Hepatocyte (in vitro differentiated cells): ENCODE measurements at places on chromosomes 5 and 9.

DNA sequence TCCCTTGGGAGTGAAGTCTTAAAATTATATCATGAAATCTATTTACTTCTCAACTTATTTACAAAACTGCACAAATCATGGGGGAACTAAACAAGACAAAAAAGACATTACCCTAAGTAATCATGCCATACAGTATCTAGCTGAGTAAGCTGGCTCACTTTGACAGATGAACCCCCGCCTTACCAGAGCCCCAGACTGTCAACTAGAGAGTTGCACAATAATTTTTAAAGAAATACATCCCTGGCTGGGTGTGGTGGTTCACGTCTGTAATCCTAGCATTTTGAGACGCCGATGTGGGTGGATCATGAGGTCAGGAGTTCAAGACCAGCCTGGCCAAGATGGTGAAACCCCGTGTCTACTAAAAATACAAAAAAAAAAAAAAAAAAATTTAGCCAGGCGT is 62.3 kb downstream of the LPAR1 start:
- DNase-seq, result no peak

- no peak for DNase-seq
Measured at GRCh38 chr9:107466826-107467225, 22.7 kb downstream of the KLF4 start.

- no peak for DNase-seq
Measured at GRCh38 chr5:180688330-180689070, 39.1 kb upstream of the FLT4 start.

DNA sequence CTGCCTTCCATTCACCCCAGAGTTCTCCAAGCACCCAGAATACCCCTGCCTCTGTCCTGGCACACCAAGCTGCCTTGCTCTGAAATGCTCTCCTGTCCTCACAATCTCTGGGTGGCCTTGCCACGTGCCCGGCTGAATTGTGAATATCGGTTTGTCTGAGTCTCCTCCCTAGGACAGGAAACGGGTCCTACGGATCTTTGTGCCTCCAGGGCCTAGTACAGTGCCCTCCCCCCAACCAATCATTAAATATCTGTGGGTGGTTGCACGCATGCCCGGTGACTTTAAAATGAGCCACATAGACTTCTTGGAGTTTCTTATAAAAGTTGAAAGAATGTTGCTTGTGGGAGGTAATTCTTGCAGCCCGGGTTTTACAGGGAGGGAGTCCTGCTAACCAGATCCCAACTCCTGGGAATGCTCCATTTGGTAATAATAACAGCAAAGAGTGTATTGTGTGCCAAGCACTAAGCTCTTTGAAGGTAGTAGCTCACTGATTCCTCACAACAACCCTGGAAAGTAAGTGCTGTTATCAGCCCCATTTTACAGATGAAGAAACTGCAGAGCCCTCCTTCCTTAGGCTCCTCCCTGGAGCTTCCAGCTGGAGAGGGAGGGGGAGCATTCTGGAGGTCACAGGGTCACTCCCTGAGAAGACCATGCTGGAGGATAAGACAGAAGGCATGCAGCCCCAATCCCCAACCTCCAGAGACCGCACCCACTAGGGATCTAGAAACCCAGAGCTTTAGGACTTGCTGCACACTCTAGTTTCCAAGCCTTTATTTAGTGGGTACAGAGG is 23.4 kb downstream of the URM1 start:
- no peak for DNase-seq

- DNase-seq, result peak; percentile 42
Measured at GRCh38 chr5:150044329-150044681, 42.0 kb downstream of the CSF1R start.

DNA sequence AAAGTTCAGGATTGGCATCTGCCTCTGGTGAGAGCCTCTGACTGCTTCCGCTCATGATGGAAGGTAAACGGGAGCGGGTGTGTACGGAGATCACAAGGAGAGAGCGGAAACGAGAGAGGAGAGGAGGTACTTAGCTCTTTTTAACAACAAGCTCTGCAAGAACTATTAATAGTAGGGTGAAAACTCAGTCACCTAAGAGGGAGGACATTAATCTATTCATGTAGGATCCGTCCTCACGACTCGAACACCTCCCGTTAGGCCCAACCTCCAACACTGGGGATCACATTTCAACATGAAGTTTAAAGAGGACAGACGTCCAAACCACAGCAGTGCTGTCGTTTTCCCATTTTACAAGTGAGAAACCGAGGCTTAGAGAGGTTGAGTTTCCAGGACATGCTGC is 173.7 kb downstream of the SLC28A3 start:
- no peak for DNase-seq

DNA sequence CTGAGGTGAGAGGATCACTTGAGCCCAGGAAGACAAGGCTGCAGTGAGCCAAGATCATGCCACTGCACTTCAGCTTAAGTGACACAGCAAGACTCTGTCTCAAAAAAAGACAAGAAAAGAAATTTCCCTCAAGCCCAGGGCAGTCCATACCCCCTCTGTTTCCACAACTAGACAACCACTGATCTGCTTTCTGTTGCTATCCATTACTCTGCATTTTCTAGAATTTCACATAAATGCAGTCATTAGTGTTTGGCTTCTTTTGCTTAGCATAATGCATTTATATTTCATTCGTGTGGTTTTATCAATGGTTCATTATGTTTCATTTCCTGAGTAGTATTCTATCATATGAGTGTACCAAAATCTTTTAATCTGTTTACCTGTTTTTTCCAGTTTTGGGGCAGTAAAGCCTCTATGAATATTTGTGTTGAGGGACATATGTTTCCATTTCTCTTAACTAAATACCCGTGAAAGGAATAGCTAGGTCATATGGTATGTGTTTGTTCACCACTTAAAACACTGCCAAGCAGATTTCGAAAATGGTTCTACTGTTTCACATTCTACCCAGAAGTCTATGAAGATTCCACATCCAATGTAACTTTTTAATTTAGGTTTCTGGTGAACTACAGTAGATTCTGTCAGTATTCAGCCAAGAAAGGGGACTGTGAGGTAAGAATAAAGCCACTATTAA is 271.8 kb downstream of the ZNF608 start:
- no peak for DNase-seq

- no peak for DNase-seq
Measured at GRCh38 chr5:168193493-168194250, 97.8 kb upstream of the WWC1 start.

GRCh38 chr5:42772265-42772993 is 15.8 kb downstream of the CCDC152 start:
- DNase-seq, result no peak

DNA sequence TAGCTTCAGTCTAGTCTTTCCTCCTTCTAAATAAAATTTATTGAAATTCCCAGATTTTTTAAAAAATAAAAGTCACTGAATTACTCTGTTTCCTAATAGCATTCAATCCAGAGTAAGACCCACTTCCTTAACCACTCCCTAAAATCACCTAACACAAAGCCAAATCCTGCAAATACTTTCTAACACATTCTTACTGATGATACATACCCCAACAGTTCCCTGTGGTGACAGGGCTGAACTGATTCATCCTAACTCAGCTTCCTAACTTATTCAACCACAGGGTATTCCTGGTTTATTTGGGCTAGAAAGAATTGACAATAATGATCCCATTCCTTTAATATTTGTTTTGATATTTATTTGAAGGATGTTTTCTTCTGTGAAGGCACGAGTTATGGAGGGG is 40.7 kb upstream of the ZNF300 start:
- DNase-seq, result no peak
